ENCODE measurements at places on chromosomes 6 and 20. TPM values are rescaled to one million over a fixed set of nuclear protein-coding genes. Genes with fewer than 3 reads are reported as not detected.

Gene OR12D1
- not detected for total RNA-seq

Gene SIRPB2
- total RNA-seq, result 2.2 TPM

GRCh38 chr6:43200541-43200940 lies 18.5 kb downstream of the CUL9 start:
- no peak for DNase-seq

Gene LPA
- not detected for total RNA-seq

DNA sequence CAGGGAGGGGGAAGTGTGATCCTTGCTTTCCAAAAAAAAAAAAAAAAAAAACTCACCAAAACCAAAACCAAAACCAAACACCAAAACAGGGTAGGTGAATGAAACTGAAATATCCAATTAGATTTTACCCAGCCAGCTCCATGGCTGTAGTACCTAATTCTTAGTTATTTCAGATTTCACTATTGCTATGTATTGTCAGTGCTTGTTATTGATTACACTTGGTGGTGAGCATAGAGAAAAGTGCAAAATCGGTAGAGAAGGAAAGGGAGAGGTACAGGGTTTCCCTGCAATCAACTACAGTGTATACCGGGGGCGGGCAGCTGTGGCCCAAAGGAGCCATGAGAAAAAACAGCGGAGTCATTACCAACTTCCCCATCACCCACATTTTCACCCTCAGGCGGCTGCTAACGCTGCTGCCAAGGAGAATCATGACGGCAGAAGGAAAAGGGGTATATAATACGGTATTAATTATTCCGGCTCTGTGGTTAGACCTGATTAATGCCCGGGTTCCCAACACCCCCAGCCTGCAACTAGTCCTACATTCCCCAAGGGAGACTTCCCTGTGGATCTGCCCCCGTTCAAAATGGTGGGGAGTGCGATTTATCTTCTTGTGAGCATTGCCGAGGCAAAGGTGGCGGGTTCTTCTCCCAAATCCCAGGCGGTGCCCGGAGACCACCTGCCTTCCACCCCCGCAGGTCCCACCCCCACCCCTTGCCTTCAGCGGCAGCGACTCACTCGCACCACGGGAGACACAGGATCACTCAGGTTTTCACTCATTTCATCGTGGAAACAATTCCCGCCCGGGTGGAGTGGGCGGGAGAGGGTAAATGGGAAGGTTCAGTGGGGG lies at the start of gene C6orf62:
TSS of gene C6orf62 (minus strand) at position 30 of the 847 bp plus-strand sequence. CDS start 486 bp downstream, outside the sequence.
- peak; percentile 75 for DNase-seq

GRCh38 chr6:110654096-110654820 lies 161.0 kb downstream of the CDK19 start:
- DNase-seq, result no peak

GRCh38 chr20:57391439-57392301 lies 474 bp downstream of the RBM38 start:
- DNase-seq, result no peak

GRCh38 chr20:19774135-19774933 lies 16.3 kb downstream of the RIN2 start:
- no peak for DNase-seq

Gene CFAP61
- 1.3 TPM for total RNA-seq

- DNase-seq, result no peak
These were observed 459.7 kb upstream of the HTR1E start for GRCh38 chr6:86477500-86478148.

GRCh38 chr6:68911811-68912210 lies 276.7 kb downstream of the ADGRB3 start:
- no peak for DNase-seq

Gene ZNF217
- 69.1 TPM for total RNA-seq

- no peak for DNase-seq
These were observed 663.9 kb downstream of the PRKN start for GRCh38 chr6:162063666-162064065.

Gene OGFRL1
- total RNA-seq, result 22.9 TPM

Gene SLC17A4
- total RNA-seq, result not detected

DNA sequence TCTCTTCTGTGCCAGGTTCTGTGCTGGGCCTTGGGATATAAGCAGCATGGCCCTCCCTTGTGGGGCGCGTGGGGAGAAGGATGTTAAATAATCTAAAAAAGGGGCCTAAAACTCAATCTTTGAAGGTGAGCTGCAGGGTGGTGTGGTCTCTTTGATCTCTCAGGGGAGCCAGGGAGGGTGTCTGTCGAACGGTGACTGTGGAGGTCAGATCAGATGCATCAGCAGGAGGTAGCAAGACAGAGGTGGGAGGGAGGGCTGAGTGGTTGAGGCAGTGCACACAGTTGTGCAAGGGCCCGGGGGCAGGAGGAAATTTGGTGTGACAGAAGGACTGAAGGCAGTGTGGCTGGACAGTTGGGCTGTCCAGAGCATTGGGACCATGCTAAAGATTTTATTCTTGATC lies 287.3 kb downstream of the BMP7 start:
- no peak for DNase-seq

Gene MUC22
- not detected for total RNA-seq

Gene SIGLEC1
- total RNA-seq, result 0.09 TPM

Gene ETV7
- 1.7 TPM for total RNA-seq

Gene BFSP1
- total RNA-seq, result 3.7 TPM

Gene C6orf52
- total RNA-seq, result not detected

- no peak for DNase-seq
These were observed 286.0 kb upstream of the CDH4 start for GRCh38 chr20:60966031-60966430.

DNA sequence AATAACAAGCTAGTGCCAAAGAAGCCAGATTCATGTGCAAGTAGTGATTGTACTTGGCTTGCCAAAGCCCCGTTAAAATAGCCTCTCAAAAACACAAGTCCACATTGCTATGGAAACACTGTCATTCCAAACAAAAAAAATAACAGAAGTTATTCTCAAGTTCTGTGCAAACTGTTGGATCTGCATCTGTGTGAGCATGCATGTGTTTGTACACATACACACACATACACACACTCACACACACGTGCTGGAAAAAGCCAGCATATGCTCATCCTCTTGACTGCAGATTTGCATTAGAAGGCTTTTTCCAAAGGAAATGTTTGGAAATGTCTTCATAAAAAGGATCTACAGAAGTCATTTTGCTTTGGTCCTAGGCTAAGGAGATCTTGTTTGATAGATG lies 13.4 kb upstream of the CBLN4 start:
- DNase-seq, result no peak

Gene COL20A1
- 0.33 TPM for total RNA-seq

Gene TIAM2
- 11.1 TPM for total RNA-seq

GRCh38 chr6:165218829-165219228 lies 90.6 kb downstream of the C6orf118 start:
- DNase-seq, result no peak

DNA sequence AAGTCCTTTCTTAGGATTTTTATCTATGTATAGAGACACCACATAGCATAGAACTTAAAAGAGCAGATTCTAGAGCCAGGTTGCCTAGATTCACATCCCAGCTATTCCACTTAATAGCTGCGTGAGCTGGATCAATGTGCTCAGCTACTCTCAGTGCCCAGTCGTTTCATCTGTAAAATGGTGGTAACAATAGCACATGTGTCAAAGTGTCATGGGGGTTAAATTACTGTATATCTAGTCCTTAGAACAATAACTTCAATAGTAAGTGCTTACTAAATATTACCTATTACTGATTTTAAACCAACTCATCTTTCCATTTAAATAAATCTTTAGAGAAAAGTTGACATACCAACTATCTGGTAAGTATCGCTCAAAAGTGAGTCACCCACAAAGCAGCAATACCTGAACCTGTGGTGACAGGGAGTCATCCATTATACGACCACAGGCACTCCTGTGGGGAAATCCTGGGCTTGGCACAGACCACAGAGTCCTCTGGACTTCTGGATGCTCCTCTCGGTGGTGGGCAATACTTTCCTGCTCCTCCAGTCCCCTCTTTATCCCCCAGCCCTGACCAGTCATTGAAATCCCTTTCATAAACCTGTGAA lies 154.8 kb downstream of the PDSS2 start:
- no peak for DNase-seq

DNA sequence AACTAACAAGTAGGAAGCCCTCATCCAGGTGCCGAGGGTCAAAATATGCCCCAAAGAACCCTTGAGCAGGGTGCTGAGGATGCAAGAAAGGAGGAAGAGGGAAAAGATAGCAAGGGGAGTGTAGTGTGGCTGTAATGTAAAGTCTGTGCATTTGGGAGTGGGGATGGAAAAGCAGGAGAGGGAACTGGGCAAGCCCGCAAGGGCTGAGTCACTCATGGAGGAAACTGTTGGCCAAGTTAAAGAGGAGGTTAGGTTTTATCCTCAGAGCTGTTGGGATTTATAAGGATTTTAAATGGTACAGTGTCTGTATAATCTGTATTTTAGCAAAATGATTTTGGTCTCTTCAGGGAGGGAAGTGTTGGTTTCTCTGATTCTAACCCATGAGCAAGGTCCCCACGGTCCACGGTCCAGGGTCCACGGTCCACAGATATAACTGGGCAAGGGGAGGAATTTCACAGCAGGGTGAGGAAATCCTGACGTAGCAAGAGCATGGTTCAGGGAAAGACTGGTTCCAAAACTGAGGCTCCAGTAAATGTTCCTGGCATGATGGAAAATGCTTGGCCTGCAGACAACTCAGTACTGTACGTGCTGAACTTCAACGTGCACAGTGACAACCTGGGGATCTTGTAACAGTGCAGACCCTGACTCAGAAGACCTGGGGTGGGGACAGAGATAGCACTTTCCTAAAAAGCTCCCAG lies 759.8 kb downstream of the PTPRT start:
- no peak for DNase-seq

DNA sequence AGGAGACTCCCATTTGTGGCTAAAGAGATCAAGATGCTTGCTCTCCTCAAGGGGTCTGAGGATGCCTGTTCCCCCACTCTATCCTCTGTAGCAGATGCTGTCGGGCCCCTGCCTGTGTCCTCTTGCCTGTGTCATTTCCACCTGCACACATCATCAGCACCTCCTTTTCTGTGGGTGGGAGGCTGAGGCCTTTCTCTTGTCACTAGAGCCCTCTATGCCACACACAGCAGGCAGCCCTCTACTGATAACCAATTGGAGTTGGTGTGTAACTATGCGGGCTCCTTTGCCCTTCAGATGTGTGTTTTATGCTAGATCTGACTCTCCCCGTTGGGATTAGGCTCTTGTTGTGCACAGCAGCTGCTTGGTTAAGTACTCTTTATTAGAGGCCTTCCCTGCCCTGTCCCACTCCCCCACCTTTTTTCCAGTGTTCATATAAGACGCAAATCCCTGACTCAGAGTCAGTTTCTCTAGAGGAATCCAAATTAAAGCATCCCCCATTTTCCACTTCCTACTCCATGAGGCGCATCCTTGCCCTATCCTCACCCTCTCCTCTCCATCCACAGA lies 7.7 kb downstream of the TREML2 start:
- DNase-seq, result no peak

Gene HEY2
- total RNA-seq, result 0.73 TPM

DNA sequence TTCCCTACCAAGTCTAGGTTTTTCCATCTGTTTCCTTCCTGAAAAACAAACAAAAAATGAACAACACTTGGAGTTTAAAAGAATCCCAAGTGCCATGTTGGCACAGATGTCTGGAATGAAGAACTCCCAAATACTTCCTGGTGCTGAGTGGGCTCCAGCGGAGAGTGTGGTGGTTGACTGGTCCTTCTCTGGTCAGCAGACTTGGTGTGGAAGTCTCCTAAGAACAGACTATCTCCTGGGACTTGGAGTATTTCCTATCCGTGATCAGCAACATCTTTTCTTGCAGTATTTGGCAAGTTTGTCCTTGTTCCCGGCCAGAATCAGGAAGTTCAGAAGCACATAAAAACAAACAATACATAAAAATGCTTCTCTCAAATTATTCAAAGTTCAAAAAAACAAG lies 154.1 kb downstream of the MTFR2 start:
- DNase-seq, result no peak

Gene BTN1A1
- not detected for total RNA-seq

GRCh38 chr20:32368925-32369324 lies 10.8 kb downstream of the ASXL1 start:
- DNase-seq, result no peak

GRCh38 chr20:33944914-33945313 lies 48.8 kb upstream of the RALY start:
- DNase-seq, result no peak

- DNase-seq, result no peak
These were observed 16.9 kb downstream of the NDRG3 start for GRCh38 chr20:36728986-36729385.

Gene BACH2
- 32.7 TPM for total RNA-seq

- no peak for DNase-seq
These were observed 20.8 kb upstream of the TRAF3IP2 start for GRCh38 chr6:111626441-111626840.

Gene WFDC13
- not detected for total RNA-seq

DNA sequence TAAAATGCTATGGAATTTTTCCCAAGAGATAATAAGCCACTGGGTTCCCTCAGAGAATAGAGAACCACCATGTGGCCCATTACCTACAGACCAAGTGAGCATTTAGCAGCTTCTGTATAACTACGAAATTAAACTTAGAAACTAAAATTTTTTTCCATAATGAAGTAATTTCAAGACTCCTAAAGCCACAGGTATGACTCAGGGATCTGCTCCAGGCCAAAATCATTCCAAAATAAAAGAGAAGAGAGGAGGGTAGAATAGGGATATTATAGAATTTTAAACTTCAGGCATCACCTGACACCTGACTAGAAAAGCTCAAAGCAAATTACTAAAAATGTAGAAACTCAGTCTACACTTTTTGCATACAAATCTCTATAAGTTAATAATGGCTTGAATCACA lies 108.9 kb upstream of the DST start:
- DNase-seq, result no peak

- DNase-seq, result no peak
These were observed 112.8 kb downstream of the HFE start for GRCh38 chr6:26199773-26200764.

Gene CAPN11
- total RNA-seq, result not detected

Gene HS3ST5
- not detected for total RNA-seq

DNA sequence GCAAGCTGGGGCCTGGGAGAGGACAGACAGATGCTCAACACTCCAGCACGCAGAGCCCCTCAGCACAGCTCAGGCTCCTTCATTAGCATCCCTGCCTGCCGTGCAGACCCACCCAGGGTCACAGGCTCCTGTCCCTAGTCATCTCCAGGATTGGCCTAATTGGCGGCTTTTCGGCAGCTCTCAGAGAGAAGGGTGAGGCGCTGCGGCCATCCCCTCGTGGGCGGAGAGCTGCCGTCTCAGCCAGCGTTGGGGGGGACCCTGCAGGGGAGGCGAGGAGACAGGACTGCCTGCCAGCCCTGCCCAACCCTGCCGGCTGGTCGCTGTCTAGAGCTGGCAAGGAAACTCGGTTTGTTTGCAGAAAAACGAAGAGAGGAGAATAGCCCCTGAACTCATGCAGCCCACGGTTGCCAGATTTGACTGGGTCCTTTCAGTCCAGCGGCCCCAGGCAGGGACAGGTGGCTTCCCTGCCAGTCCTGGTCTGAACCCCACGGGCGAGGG lies 26.8 kb downstream of the BHLHE23 start:
- no peak for DNase-seq

GRCh38 chr20:48995589-48995988 lies 50.5 kb upstream of the CSE1L start:
- no peak for DNase-seq

DNA sequence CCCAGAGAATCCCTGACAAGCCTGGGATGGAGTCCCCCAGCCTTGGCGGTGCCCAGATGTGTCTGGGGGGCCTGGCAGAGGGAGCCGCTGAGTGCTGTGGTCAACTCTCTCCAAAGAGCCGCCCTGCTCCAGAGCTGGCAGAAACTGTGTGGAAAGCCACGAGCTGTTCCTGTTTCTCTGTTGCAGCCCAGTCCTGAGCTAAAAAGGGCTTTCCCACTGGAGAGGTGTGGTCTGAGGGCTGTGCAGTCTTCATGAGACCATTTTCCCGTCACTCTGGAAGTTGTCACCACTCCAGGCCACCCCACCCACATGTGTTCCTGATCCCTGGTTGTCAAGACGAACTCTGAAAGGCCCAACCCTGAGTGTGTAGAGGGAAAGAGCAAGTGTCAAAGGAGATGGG lies 99.7 kb upstream of the KCNK16 start:
- DNase-seq, result no peak
